Brain pericyte (primary cell): ENCODE measurements at places on chromosomes 7 and 10.

DNA sequence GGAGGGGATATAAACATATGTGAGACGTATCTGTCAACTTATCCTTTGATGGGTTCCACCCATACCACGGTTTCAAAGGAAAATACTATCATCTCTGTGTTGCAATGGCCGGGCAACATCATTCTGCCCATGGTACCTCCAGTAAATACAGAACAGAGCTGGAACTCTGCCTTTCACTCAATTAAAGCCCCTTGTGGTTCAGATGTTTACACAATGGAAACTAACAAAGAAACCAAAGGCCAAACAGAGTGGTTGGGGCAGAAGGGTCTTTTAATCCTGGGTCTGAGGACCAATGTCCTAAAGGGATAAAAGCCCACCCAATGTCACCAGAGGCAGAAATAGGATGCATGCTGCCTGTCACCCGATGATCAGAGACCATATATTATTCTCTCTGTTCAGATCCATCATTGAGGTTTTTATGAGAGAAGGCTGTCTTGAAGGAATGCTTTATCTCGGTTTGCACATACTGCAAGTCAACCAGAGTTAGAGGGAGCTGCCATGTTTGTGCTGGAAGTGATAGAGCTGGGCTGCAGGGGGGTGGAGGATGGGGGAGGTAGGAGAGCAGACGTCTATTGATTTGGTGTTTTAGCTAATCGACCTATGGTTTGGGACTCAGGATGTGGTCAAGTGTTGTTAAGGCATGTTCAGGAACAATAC, 105.4 kb upstream of the FRMD4A start:
- no peak for DNase-seq

- DNase-seq: no peak
Observed at GRCh38 chr10:20105931-20106330, 289.7 kb downstream of the PLXDC2 start.

DNA sequence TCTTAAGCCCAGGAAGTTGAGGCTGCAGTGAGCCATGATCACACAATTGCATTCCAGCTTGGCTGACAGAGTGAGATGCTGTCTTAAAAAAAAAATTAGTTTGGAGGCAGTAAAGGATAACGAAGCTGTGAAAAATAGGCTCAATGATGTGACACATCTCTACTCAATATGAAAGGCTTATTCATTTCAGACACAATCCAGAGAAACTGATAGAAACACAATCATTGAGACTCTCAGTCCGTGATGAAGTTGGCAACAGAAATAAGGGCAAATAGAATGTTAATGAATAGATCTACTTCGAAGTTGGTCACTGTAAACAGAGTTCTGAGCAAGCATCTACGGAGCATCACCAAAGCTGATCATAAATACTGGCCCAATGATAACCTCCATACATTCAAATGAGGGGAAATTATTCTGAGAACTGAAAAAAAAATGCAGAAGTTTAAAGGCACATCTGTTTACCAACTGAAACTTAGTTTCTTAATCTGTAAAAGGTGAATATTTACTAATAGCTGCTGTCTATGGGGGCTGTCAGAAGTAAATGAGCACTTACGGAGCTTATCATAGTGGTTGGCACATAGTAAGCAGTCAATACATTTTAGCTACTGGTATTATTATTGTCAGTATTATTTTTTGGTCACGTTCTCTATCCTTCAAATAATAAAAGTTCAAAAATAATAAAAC, 70.4 kb downstream of the AKR1B1 start:
- DNase-seq: no peak

GRCh38 chr10:80702143-80702542, 164.4 kb downstream of the SH2D4B start:
- no peak for DNase-seq

DNA sequence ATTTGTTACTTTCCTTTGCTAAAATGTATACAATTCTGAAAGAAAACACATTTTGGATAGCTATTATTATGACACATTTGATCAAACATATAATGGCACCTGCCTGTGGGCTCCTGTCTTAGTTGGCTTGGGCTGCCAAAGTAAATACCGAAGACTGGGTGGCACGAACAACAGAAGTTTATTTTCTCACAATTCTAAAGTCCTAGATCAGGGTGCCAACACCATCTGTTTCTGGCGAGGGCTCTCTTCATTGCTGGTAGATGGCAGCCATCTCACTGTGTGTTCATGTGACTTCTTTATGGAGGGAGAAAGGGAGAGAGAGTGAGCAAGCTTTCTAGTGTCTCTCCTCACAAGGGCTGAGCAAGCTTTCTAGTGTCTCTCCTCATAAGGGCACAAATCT, 195.8 kb upstream of the FAM3C start:
- DNase-seq: no peak

DNA sequence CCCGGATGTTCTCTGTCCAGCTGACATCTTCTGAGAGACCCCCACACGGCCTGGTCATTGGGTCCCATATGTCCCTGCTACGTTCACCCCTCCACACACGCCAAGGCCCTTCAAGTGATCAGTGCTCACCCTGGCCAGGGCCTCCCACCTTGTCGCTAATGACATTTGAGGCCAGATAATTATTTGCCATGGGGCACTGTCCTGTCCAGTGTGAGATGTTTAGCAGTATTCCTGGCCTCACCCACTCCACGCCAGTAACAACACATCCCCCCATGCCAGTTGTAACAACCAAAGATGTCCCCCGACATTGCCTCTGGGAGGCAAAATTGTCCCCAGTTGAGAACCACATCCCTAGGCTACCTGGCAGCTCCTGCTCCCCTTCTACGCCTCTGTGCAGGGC, 49.9 kb upstream of the NANOS1 start:
- no peak for DNase-seq
